Suprapubic skin (tissue), 4 donors: ENCODE measurements at places on chromosomes 5 and 9.
A peak's percentile ranks its signal among the peaks of the same experiment; 100 is the strongest.

- DNase-seq = no peak
Observed at GRCh38 chr9:115924669-115924987, 229.0 kb upstream of the PAPPA start.

DNA sequence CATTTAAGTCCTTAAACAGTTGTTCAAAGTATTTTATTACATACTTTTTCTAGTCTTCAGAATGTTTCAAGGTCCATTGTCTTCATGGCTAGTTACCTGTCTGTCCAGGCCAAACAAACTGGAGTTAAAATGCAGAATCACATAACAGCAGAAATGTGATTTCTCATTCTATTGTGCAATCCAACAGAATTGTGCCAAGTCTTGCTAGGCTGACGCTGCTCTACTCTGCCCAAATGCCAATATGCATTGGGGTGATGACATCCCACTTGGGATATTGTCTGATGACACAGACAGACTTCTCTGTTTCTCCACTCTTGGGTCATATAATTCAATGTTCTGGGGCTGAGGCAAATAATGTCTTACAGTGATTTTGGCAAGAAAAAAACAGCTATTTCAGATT lies 5.2 kb upstream of the SLC22A5 start:
- no peak for DNase-seq

DNA sequence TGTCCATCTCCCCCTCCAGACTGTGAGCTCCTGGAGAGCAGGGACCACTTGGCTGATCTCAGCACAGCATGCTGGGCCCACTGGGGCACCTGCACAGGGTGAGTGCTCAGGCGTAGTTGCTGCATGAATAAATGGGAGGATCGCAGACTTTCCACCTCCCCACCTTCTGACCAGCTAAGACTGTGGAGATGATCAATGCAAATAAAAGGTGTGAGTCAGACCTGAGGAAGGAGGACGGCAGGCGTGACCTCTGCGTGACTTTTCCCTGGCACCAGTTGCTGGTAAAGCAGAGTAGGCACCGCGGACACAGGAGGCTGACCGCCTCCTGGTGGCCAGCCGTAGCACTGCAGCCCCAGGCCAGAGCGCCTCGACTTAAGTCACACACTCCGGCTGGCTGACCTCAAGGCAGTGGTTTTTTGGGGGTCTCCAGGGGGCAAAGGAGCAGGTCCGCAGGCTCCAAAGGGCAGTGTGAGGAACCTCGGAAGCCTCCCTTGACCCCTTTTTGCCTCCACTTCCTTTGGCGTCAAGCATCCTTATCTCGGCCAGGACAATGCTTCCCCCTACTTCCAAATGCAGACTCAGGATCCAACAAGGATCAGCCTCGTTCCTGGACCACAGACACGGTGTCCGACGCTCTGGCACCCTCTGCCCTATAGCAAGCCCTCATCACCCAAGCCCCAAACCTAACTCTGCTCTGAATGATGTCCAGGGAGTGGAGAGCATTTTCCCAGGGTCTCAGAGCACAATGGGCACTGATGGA lies 12.7 kb upstream of the TDRD7 start:
- DNase-seq = no peak

DNA sequence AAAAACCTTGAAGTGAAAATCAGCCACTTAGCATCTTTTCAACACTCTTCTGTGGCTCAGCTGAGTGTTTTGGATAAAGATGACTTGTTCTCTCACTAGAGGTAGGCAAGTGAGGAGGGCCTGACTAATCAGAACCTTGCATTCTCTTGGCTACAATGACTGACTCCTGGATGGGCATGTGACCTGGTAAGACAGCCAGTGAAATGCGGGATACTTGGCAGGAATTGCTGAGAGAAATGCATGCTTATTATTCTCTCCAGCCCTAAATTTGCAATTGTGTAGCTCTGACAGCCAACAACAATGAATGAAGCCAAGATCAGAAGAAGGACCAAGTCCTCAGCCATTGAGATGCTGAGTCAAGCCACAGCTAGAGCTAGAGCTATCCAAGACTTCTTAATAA lies 490.5 kb upstream of the ZNF608 start:
- no peak for DNase-seq

DNA sequence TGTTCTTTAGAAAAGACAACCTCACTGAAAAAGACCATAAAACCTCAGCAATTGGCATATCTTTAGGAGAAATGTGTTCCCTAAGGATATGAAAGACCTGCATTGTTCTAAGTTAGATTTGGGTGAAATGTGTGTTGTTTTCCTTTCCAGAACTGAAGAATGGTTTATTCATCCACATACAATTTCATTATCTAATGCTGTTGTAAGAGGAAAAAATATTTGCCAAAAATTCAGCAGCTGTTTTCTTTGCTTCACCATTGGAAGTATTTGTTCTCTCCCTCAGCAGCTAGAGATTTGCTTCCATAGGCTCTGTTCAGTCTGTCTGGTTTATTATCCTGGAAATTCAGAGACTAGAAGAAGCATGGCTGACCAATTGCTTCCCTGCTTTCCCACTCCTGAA lies 150.9 kb downstream of the ISOC1 start:
- DNase-seq = no peak

GRCh38 chr5:157550663-157551062 lies 24.9 kb downstream of the ADAM19 start:
- no peak for DNase-seq

GRCh38 chr9:73146111-73146815 lies 5.4 kb upstream of the ANXA1 start:
- no peak for DNase-seq

DNA sequence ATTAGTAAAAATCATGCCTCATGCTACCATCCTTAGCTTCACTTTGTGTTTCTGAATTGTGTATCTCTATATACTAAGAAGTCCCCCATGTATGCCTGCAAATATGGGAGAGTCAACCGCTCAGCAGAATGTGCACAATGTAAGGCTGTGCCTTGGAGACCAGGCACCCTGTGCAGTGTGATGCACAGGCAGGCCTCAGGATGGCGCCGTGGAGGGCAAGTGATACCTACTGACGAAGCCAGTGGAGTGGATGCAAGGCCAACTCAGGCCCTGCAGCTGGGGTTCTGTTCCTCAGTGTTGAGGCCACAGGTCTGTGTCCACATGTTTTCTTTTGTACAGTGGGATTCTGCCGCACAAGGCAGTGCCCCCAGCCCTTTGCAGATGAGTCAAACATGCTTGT lies 28.4 kb downstream of the SYK start:
- DNase-seq = no peak

DNA sequence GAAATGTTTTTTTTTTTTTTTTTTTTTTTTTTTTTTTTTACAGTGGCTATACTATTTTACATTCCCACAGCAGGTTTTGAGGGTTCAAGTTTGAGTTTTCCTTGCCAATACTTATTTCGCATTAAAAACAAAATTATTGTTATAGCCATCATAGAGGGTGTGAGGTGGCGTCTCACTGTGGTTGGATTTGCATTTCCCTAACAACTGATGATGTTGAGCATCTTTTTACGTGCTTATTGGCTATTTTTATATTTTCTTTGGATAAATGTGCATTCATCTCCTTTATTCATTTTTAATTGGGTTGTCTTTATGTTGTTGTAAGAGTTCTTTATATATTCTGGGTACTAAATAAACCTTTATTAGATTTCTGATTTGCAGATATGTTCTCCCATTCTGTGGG lies 18.9 kb upstream of the UBLCP1 start:
- DNase-seq = no peak

GRCh38 chr5:75992753-75993152 lies 90.4 kb upstream of the SV2C start:
- no peak for DNase-seq

- DNase-seq = no peak
Observed at GRCh38 chr9:107127608-107128007, 155.5 kb upstream of the RAD23B start.

DNA sequence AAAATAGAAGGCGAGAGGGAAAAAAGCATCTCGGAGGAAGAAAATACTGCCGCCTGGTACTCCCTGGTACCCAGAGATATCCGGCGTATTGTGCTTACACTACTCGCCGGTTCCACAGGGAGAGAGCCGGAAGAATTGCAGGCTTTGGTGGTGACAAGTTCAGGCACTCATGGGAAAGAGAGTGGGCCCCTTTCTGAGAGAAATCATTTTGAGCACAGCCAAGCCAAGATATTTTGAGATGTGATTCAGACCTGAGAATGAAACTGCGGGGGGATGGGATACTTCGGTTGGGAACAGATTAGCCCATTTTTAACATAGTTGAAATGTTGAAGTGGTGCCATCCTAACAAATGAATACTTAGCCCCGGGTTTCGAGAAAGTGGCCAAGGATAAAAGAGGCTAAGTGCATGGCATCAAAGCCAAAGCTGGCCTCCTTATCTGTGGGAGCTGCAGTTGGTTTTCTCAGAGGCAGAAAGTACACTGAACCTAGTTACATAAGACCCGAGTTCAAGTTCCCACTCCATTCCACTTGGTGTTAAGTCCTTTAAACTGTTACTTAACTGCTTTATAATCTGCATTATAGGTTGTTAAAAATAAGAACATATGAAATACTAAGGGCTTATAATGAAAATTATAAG lies 62.7 kb downstream of the SLC1A3 start:
- no peak for DNase-seq

DNA sequence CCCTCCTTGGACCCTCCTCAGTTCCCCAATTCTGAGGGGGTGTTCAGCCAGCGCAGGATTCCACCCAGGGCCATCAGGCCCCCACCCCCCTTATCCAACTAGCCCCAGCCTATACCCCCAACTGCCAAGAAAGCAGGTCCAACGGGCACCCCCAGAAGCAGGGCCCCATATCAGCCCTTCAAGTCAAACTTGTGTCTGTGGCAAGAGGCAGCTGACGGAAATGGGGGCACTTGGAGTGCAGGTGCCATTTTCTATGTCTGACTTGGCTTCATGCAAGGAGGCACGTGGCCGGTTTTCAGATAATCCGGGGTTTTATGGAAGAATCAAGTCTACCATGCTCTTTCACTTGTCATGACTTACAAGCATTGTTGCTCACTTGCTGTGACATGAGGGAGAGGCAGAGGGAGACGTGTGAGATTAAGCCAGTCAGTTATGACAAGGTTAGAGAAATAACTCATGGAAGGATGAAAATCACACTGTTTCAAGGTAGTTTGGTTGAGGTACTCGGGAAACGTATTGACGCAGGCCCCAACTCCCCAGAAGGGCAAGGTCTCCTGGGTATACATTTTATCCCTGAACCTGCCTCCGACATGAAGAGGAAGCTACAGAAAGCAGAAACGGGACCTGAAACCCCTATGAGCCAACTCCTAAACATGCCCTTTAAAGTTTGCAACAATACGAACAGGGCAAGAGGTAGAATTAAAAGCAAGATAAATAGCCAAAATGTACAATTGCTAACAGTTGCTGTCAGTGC lies 26.5 kb upstream of the CLPTM1L start:
- DNase-seq = no peak

- DNase-seq = no peak
Observed at GRCh38 chr5:43643327-43643726, 40.3 kb downstream of the NNT start.

DNA sequence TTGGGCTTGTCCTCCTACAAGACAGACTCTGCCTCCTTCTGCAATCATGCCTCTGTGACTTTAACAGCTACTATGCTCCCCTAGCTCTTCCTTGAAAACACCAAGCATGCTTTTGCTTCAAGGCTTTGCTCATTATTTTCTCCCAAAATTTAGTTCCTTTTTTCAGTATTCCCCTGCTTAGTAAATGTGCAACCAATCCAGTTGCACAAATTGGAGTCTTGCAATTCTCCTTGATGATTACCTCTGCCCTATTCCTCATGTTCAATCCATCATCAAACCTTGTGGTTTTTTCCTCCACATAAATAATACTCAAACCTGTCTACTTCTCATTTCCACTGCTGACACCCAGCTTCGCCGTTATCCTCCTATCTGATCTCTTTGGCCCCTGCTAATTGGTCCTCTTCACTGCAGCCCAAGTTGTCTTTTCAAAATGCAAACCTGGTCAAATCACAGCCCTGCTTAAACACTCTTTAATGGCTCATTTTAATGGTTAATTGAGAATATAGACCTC lies 296.3 kb downstream of the CWC27 start:
- DNase-seq = no peak

DNA sequence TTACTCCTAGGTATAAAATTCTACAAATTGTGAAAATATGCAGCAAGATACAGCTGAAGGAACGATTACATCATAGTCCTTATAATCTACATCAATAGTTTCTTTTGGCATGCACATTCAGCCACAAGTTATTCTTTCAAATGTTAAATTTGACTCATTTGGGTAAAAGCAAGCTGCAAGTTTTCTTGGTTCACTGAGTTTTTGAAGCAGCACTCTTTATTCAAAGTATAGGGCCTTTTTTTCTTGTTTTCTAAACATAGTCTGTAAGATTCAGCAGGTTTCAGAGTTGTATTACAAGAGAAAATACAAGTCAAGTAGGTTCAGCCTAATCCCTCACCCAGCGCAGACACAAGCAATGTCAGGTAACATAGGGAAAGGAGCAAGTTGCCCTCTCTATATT lies 981.5 kb downstream of the PTPRD start:
- DNase-seq = no peak

GRCh38 chr5:118439831-118440230 lies 548.5 kb downstream of the DTWD2 start:
- DNase-seq = no peak

GRCh38 chr5:148788636-148789035 lies 37.8 kb upstream of the ADRB2 start:
- no peak for DNase-seq

DNA sequence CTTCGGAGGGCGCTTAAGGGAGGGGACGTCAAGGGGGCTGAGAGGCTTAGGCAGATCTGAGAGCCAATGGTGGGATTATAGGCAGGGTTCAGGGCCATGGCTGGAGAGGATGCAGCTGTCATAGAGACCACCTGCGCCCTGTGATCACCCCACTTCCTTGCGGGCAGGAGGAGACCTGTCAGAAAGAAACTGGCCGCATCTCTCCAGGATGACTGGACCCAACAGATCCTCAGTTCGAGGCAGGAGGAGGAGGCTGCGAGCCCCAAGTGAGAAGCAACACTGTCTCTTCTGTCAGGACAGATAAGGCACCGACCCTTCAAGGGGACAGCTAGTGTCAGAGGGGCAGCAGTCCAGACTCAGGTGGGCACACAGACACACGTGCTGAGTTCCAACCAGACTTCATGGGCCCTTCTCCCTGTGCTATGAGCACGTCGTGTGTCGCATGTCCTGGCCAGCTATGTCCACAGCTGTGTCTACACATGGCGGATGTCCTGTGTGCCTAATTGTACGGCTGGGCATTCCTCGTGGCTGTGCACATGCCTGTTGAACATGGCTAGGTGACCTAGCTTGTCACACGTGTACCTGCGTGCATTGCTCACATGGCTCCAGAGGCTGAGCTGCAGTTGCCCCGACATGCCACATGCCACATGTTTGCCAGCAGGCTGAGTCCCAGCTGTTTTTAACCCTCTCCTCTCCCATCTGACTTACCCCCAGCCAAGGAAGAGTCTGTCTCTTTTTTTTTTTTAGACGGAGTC lies 583 bp upstream of the AQP3 start:
- no peak for DNase-seq

DNA sequence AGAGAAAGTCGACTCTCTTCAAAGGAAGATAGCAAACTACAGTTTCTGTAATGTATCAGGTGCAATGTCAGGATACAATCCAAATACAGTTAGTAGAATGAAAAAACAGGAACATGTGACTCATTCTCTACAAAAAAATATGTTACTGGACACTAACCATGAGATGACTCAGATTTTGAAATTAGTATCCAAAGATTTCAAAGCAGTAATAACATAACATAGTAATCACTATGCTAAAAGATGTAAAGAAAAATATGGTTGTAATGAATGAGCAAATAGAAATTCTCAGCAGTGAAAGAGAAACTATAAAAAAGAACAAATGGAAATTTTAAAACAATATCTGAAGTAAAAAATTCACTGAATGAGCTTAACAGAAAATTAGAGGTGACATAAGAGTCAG lies 42.3 kb downstream of the SHOC1 start:
- no peak for DNase-seq

- DNase-seq = no peak
Observed at GRCh38 chr9:114777821-114778609, 27.8 kb downstream of the TNFSF15 start.

- DNase-seq = peak; percentile 37
Observed at GRCh38 chr9:134633362-134634142, 8.1 kb upstream of the COL5A1 start.
